Gastroesophageal sphincter (tissue), 4 donors: ENCODE measurements at places on chromosomes 4 and X. TPM values are rescaled to one million over a fixed set of nuclear protein-coding genes. Genes with fewer than 3 reads are reported as not detected.

BEX2 gene
- total RNA-seq = 3.6 TPM

CFAP299 gene
- total RNA-seq = not detected

CORIN gene
- total RNA-seq = 2.2 TPM

ADH6 gene
- not detected for total RNA-seq

TMSB15A gene
- total RNA-seq = 2.0 TPM

GPAT3 gene
- total RNA-seq = 6.6 TPM

P2RY10 gene
- not detected for total RNA-seq

SPOCK3 gene
- total RNA-seq = 4.7 TPM

NDP gene
- not detected for total RNA-seq

TEX13B gene
- total RNA-seq = not detected

COL4A5 gene
- total RNA-seq = 200 TPM

- H3K36me3 ChIP-seq = no peaks in the 10 kb centered on the region
- no peak overlapping the region for H3K4me3 ChIP-seq
- H3K27ac ChIP-seq = no peak overlapping the region
- ATAC-seq = no peak
- H3K4me1 ChIP-seq = no peaks in the 10 kb centered on the region
- no peaks in the 10 kb centered on the region for H3K27me3 ChIP-seq
Measured at GRCh38 chr4:102341201-102341600, 4.1 kb downstream of the SLC39A8 start.

DNA sequence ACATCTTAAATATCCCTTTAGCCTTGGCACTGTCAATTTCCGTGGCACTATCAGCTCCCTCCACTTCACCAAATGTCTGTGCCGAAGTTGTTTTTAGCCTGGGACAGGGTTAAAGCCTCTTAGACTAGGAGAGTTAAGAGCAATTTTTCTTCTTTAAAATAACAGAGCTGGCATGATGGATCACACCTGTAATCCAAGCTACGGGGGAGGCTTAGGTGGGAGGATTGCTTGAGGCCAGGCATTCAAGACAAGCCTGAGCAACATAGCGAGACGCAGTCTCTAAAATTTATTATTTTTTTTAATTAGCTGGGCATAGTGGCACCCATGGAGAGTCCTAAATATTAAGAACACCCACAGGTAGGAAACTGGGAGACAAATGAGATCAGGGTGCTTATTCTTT, 209.8 kb upstream of the MAGEB18 start:
- H3K27ac ChIP-seq = no peak overlapping the region
- H3K27me3 ChIP-seq = no peaks in the 10 kb centered on the region
- ATAC-seq = no peak

- H3K27ac ChIP-seq = peak overlapping the region; percentile 80
- H3K4me1 ChIP-seq = peaks cover 26% of the 10 kb centered on the region
- ATAC-seq = peak; percentile 91
- H3K4me3 ChIP-seq = no peak overlapping the region
- H3K36me3 ChIP-seq = no peaks in the 10 kb centered on the region
Measured at GRCh38 chr4:86032476-86033022, 327.3 kb downstream of the MAPK10 start.

DNA sequence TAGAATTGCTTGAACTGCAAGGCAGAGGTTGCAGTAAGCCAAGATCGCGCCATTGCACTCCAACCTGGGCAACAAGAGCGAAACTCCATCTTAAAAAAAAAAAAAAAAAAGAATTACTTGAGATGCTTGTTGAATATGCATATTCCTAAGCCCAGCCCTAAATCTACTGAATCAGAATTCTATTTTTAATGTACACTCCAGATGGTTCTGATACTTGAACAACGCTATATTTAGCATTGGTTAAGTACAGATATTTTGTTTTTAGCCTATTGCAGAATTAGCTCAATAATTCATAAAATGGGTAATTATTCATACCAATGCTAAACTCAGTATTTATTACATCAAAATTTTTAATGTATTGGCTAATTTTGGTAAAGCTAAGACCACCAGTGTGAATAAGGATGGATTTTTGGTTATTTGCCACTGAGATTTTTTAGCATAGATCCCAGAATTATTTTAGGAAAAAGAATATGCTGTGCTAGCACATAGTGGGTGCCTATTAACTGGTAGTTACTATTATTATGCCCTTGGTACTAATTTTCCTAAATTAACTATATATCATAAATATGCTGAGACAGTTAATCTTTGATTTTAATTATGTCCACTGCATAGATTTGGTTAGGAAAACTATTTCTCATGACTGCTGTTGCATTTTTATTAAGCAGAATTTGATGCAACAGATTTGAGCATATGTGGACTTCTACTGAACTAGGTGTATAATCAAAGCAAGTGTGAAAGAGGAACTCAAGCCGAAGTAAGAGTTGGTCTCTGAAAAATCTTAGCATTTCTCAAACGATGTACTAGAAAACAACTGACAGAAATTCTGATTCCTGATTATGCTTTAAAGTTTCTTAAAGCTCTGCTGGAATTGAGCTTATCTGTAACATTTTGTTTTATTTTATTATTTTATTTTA, 9.2 kb downstream of the AREG start:
- no peak overlapping the region for H3K4me3 ChIP-seq
- H3K27me3 ChIP-seq = no peaks in the 10 kb centered on the region

- H3K27me3 ChIP-seq = no peaks in the 10 kb centered on the region
- no peaks in the 10 kb centered on the region for H3K4me1 ChIP-seq
- peak overlapping the region; percentile 89 for H3K27ac ChIP-seq
- no peak for ATAC-seq
Measured at GRCh38 chrX:55490121-55490520, 473 bp upstream of the USP51 start.

- H3K27me3 ChIP-seq = no peaks in the 10 kb centered on the region
- H3K4me3 ChIP-seq = no peak overlapping the region
- H3K36me3 ChIP-seq = no peaks in the 10 kb centered on the region
- no peak overlapping the region for H3K27ac ChIP-seq
- H3K4me1 ChIP-seq = no peaks in the 10 kb centered on the region
- no peak for ATAC-seq
Measured at GRCh38 chrX:37759878-37760418, 19.9 kb upstream of the CYBB start.

DNA sequence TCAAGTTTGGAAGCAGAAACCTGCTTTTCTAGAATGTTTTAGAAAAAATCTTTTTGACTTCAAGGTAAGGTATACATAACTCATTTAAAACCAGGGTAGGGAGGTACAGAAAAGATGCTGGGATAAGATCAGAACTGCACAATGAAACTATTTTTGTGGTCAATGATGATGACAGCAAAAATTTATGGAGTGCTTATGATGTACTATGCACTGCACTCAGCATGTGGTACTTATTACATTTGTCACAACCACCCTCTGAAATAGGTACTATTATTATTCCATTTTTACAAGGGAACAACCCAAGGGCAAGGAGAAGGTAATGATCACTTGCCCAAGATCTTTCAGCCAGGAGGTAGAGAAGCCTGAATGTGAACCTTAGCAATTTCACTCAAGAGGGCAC, 8.0 kb downstream of the GPM6B start:
- no peaks in the 10 kb centered on the region for H3K27me3 ChIP-seq
- H3K36me3 ChIP-seq = no peaks in the 10 kb centered on the region
- no peak overlapping the region for H3K4me3 ChIP-seq
- H3K4me1 ChIP-seq = no peaks in the 10 kb centered on the region

GRCh38 chrX:49754233-49754857, 58.6 kb upstream of the PAGE1 start:
- no peaks in the 10 kb centered on the region for H3K27me3 ChIP-seq
- no peak for ATAC-seq
- H3K4me3 ChIP-seq = no peak overlapping the region
- no peaks in the 10 kb centered on the region for H3K4me1 ChIP-seq
- no peaks in the 10 kb centered on the region for H3K36me3 ChIP-seq
- no peak overlapping the region for H3K27ac ChIP-seq

DNA sequence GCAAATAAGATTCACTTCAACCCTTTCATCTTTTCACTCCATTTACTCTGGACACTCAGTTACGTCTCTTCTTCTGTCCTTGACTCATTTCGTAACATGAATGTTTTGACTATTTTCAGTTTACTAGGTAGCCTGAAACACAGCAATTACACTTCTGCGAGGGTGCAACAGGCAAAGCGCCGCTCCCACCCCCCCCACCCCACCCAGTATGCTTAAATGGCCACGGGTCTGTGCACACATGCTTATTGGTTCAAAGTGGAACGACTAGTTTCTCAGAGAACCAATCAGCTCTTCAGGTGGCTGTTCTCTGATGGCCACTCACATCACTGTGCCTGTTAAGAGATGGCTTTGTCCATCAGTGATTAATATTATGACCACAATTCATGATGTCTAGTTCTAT, 3.5 kb downstream of the BEND4 start:
- no peaks in the 10 kb centered on the region for H3K36me3 ChIP-seq
- no peak overlapping the region for H3K4me3 ChIP-seq
- H3K27ac ChIP-seq = no peak overlapping the region
- H3K27me3 ChIP-seq = peaks cover 76% of the 10 kb centered on the region
- no peak for ATAC-seq
- H3K4me1 ChIP-seq = peaks cover 28% of the 10 kb centered on the region

GRCh38 chr4:118774321-118774720, 61.6 kb downstream of the SEC24D start:
- no peaks in the 10 kb centered on the region for H3K27me3 ChIP-seq
- H3K27ac ChIP-seq = peak overlapping the region; percentile 84
- H3K4me1 ChIP-seq = peaks cover 26% of the 10 kb centered on the region
- H3K36me3 ChIP-seq = no peaks in the 10 kb centered on the region
- H3K4me3 ChIP-seq = no peak overlapping the region

DNA sequence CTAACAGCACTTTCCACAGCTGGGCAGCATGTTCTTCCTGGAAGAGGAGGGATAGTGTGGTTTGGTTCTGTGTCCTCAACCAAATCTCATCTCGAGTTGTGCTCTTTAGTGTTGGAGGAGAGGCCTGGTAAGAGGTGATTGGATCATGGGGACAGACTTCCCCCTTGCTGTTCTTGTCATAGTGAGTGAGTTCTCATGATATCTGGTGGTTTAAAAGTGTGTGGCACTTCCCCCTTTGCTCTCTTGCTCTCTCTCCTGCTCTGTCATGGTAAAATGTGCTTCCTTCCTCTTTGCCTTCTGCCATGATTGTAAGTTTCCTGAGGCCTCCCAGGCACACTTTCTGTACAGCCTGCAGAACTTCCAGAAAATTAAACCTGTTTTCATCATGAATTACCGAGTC, 133.7 kb upstream of the NDP start:
- no peaks in the 10 kb centered on the region for H3K27me3 ChIP-seq
- H3K4me3 ChIP-seq = no peak overlapping the region
- no peaks in the 10 kb centered on the region for H3K4me1 ChIP-seq

DNA sequence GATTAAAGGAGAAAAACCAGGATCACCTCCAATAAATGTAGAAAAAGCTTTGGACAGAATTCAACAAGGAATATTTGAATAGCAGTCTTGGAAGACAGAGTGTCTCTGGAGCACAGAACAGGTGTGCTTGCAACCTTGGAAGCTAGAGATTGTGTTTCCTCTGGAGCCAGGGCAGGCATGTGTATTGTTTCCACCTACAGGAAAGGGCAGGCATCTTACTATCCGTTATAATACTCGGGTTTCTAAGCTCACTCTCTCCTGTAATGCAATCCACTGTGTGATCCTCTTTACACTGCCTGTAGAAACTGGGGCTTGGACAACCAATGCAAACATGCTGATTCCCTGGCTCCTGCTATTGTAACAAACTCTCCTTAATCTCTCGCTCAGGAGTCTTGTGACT, 14.4 kb downstream of the CCDC110 start:
- no peak overlapping the region for H3K27ac ChIP-seq
- no peak overlapping the region for H3K4me3 ChIP-seq
- ATAC-seq = no peak
- no peaks in the 10 kb centered on the region for H3K27me3 ChIP-seq
- no peaks in the 10 kb centered on the region for H3K4me1 ChIP-seq

GRCh38 chr4:1767061-1767769, 25.9 kb upstream of the FGFR3 start:
- no peak overlapping the region for H3K27ac ChIP-seq
- H3K27me3 ChIP-seq = peaks cover 71% of the 10 kb centered on the region
- H3K4me3 ChIP-seq = peak overlapping the region; percentile 16
- no peaks in the 10 kb centered on the region for H3K4me1 ChIP-seq
- no peaks in the 10 kb centered on the region for H3K36me3 ChIP-seq
- no peak for ATAC-seq

DNA sequence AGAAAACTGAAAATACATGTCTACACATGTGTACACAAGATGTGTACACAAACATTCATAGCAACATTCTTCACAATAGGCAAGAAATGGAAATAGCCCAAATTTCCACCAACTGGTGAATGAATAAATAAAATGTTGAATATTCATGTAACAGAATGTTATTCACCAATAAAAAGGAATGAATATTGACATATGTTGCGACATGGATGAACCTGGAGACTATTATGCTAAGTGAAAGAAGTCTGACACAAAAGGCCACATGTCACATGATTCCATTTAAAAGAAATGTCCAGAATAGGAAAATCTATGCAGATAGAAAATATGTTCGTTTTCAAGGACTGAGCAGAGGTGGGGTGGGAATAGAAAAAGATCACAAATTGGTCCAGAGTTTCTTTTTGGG, 34.6 kb upstream of the LNX1 start:
- H3K27ac ChIP-seq = no peak overlapping the region
- ATAC-seq = no peak
- H3K36me3 ChIP-seq = no peaks in the 10 kb centered on the region
- no peaks in the 10 kb centered on the region for H3K4me1 ChIP-seq
- no peaks in the 10 kb centered on the region for H3K27me3 ChIP-seq

DNA sequence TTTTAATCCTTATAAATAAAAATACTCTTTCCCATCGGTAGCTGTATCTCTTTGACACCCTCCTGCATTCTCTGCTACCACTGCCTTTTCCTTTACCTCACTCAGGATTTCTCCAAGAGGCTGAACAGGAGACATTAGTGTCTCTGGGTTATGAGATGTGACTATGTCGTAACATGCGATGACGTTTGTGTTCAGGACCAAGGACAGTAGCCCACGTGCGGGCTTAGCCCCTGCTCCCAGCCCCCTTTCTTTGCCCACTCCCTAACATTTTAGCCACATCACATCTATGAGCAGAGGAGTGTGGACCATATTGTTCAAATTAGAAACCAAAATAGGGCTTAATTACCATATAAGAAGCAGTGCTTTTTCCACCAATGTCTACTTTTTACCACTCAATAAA, 369.3 kb downstream of the FBXW7 start:
- no peak for ATAC-seq
- no peak overlapping the region for H3K4me3 ChIP-seq
- H3K4me1 ChIP-seq = no peaks in the 10 kb centered on the region
- no peaks in the 10 kb centered on the region for H3K27me3 ChIP-seq
- H3K27ac ChIP-seq = no peak overlapping the region
- no peaks in the 10 kb centered on the region for H3K36me3 ChIP-seq

- H3K4me3 ChIP-seq = no peak overlapping the region
- no peak overlapping the region for H3K27ac ChIP-seq
- no peaks in the 10 kb centered on the region for H3K27me3 ChIP-seq
Measured at GRCh38 chrX:78517124-78517523, 142.0 kb downstream of the RTL3 start.

DNA sequence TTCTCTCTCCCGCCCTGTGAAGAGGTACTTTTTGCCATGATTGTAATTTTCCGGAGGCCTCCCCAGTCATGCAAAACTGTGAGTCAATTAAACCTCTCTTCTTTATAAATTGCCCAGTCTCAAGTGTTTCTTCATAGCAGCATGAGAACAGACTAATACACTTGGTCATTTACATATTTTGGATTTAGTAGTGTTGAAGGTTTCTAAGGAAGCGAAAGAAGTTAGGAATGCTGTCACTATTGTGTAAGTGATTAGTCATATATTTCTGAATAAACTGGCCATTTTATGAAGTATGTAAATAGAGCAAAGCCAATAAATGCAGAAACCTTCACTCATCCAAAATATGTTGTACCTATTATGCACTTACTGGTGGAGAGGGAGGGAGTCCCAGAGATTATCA, 34.4 kb upstream of the GK2 start:
- H3K4me3 ChIP-seq = no peak overlapping the region
- no peak overlapping the region for H3K27ac ChIP-seq
- ATAC-seq = no peak
- no peaks in the 10 kb centered on the region for H3K4me1 ChIP-seq
- no peaks in the 10 kb centered on the region for H3K27me3 ChIP-seq
